ENCODE measurements at places on chromosomes 7 and 10.
A peak's percentile ranks its signal among the peaks of the same experiment; 100 is the strongest.

DNA sequence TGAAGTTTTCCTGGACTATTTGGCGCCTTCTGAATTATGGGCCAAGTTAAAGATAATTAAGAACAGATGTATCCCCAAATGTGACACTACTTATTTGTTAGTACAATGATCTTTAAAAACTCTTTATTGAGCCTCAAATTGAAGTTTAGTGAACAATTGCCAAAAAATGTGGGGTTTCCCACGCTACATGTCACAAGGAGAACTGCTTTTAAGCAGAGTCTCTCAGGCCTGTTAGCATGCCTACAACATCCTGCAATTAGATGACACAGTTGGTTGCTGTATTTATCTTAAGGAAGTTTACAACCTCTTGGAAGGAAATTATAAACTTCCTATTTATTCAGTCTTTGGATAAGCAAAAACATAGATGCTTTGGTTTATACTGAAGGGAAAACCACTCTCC lies 733.0 kb downstream of the TNS3 start:
- DNase-seq: no peak

DNA sequence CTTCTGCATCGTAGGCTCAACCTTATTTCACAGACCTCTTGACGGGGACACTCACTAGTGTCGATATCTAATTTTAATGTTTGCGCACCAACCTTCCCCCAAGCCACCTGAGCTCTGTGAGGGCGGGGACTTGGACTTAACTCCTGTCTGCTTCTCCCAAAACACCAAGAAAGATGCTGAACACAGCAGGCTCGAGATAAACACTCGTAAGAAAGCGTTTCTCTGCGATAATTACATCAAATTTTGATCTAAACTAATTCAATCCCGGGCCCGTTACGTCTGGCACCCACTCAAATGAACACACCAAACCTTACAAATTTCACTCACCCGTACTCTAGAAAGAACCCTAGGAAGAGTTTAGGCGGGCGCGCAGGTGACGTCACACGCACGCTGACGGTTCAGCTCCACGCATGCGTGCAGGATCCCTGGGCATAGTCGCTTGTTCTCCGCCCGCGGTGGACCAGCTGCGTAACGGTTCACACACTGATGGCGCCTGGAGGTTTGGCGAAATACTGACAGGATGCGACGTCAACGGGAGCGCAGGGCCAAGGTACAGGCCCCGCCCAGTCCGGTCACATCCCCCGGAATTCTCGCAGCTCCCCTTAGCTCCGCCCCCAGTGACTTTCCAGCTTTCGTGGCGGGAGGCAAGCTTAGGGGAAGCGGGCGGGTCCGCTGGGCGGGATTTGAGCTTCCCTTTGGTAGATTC lies at the start of gene POT1:
POT1 (minus strand) TSS at position 359 of the 706 bp plus-strand sequence. CDS start 32,652 bp downstream, outside the sequence.
- DNase-seq: peak; percentile 97

- DNase-seq: no peak
Measured at GRCh38 chr10:2201534-2202099, 464.3 kb upstream of the ADARB2 start.

DNA sequence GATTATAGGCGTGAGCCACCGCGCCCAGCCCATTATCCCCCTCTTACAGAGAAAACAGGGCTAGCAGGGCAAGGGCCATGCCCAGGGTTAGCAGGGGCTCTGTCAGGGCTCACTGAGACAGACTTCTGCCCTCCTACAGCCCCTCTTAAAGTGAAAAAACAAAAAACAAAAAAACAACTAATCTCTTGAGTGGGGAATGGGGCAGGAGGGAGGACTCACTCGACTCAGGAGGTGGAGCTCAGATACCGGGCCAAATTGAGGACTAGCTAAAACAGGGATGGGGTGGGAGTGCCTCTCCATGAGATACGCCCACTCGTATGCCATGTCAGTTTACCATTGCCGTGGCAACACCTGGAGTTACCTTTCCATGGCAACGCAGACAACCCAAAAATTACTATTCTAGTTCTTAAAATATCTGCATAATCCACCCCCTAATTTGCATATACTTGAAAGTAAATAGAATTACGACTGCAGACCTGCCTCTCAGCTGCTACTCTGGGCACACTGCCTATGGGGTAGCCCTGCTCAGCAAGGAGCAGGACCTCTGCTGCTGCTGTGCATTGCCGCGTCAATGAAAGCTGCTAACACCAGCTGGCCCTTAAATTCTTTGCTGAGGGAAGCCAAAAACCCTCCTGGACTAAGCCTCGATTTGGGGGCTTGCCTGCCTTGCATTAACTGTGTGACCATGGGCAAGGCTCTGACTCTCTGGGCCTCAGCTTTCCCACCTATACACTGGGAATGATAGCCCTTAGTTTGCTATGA lies 13.4 kb downstream of the SSC4D start:
- DNase-seq: no peak

GRCh38 chr7:28362812-28363211 lies 49.5 kb upstream of the CREB5 start:
- DNase-seq: peak; percentile 2

GRCh38 chr7:136033413-136034031 lies 56.4 kb upstream of the MTPN start:
- no peak for DNase-seq

GRCh38 chr7:150325901-150326300 lies 2.6 kb upstream of the ACTR3C start:
- no peak for DNase-seq

GRCh38 chr7:155820246-155820645 lies 8.0 kb upstream of the SHH start:
- no peak for DNase-seq

GRCh38 chr7:83593921-83594475 lies 54.9 kb downstream of the SEMA3E start:
- DNase-seq: no peak

DNA sequence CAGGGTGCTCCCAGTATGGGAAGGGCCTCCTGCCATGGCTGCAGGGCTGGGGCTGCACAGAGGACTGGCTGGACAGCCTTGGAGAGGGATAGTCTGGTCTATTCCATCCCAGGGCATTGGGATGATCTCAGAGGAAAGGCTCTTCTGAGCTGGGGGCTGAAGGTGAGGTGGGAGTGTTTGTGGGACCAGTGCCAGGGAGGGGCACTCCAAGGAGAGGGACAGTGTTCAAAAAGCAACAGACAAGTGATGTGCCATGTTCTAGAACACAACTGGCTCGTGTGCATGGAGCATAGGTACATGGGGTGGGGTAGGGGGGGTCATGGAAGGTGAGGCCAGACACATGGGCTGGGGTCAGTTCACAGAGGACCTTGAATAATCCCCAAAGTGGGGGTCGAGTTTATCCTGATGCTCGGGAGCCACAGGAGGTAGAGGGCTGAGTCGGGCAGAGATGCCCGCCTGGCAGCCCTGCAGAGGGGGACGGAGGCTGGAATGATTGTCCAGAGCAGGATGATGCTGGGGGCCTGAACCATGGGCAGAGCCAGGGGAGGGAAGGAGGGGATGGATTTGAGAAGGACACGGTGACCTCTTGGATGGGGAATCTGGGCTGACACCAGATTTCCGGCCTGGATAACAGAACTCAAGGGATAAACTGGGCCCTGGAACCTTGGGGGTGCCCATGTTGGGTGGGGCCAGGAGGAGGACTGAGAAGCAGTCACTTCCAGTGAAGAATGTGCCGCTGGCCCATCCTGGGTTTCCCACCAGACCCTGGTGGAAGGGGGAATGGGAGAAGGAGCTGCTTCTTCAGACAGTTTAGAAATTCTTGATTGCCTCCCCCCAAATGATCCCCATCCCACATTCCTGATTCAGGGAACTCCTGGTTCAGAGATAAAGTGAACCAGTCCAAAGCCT lies 50.4 kb downstream of the NEURL1 start:
- no peak for DNase-seq

DNA sequence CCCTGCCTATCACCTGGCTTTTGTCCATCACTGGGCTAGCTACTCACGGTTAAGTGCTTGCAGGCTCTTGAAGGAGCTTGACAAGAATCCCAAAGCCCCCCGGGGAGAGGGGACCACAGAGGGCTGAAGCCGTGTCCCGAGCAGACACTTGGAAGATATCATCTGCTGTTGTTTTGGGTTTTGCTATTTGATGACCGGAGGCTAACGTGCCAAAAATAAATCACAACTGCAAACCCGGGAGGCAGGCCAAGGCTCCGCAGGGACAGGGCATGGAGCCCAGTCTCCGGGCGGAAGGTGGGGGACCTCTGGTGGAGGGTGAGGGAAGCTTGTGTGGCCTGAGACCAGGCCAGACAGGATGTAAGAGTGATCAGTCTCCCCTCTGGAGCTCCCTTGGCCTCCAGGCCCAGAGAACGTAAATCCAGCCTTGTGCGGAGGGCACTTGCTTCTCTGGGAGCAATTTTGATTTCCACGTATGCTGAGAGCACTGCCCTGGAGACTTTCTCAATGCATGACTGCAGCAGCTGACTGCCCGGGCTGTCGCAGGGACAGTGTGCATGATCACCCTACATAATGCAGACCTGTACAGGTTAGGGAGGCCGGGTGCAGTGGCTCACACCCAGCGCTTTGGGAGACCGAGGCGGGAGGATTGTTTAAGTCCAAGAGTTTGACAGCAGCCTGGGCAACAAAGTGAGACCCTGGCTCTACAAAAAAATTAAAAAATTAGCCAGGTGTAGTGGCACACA lies at the start of gene PHKG1:
PHKG1 (minus strand) TSS at position 164 of the 743 bp plus-strand sequence. CDS start 4,011 bp downstream, outside the sequence.
- DNase-seq: no peak

DNA sequence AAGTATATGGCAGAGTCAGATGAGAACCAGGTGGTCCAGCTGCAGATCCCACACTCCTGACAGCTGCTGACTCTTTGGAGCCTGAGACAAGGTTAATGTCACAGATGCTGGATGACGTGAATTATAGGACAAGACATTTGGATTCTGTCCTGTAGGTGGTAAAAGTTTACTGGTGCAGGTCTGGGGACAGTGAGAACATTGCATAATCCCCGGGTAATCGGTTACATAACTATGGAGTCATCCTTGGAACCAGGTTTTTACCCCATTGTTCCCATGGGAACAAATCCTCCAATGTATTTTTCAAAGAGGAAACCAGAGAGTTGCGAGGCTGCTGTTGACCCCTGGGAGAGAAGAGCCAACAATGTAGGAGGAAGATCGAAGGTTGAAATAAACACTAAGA lies 27.5 kb upstream of the ZCCHC24 start:
- no peak for DNase-seq

DNA sequence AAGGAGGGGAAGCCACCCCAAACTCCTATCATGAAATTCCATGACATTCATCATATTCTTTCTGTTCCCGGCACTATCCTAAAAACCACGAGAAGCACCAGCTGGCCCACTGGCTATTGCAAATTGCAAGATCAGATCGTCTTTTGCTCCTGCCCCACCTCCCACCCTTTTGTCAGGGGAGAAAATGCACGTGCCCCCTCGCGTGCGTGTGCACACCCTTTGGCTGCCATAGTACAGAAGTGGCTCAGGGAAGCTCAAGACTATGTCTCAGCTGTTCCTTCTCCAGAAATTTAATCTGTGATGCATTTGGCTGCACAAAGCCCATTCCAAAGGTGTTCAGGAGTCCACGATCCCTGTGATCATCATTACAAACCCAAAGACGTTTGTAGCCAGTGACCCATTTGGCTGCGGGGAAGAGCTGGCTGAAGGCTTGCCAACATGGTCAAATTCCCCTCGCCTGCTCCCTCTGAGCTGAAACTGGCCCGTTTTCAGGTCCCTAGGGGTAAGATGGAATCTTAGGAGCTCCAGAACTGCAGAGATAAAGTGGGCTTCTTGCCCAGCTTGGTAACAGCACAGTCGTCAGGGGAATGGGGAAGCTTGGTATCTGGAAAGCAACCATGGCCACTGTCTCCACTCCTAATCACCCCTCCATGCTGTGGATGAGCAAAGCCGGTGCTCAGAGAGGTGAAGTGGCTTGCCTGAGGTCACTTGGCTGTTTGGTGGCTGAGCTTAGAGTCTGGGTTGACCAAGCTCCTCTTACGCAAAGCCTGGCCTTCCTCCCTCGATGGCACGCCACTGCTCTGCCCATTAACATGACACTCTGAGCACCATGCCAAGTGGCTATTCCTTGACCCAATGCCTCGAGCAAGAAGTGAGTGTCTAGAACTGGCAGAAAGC lies 155.4 kb downstream of the NEURL1 start:
- peak; percentile 63 for DNase-seq

DNA sequence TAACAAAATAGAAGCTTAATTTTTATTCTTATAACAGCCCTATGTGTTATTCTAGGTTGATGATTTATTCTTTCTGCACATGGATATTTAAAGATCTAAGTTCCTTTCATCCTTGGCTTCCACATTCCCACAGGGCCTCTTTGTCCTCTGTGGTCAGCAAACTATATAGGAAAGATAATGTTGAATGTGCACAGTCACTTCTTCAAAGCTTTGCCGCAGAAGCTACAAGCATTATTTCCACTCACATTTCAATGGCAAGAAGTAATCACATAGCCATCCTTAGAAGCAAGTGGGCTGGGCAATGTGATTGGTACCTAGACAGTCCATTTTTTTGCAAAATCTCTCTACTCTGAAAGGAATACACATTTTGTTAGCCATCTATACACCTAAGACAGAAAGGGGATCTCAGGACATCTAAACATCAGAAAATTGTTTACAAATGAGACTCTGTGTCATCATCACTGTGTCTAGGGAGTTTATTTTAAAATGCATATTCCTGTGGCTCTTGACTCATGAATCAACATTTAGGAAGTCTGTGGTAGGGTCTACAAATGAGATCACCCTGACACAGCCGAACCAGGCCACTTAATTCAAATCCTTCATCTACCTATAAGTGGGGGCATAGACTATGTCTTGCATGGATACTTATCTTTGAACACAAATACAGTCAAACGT lies 1060.5 kb downstream of the XPNPEP1 start:
- no peak for DNase-seq
